Activated naive CD4-positive, alpha-beta T cell treated with anti-CD3 and anti-CD28 coated beads, Interleukin-2, amount 50 U/mL, for 16 hours (primary cell): ENCODE measurements at places on chromosomes 5 and 9.

GRCh38 chr9:131274674-131275331 is 1.5 kb downstream of the FAM78A start:
- DNase-seq, result no peak

- no peak for DNase-seq
Observed at GRCh38 chr9:82024908-82025307, 36.3 kb downstream of the SPATA31D1 start.

DNA sequence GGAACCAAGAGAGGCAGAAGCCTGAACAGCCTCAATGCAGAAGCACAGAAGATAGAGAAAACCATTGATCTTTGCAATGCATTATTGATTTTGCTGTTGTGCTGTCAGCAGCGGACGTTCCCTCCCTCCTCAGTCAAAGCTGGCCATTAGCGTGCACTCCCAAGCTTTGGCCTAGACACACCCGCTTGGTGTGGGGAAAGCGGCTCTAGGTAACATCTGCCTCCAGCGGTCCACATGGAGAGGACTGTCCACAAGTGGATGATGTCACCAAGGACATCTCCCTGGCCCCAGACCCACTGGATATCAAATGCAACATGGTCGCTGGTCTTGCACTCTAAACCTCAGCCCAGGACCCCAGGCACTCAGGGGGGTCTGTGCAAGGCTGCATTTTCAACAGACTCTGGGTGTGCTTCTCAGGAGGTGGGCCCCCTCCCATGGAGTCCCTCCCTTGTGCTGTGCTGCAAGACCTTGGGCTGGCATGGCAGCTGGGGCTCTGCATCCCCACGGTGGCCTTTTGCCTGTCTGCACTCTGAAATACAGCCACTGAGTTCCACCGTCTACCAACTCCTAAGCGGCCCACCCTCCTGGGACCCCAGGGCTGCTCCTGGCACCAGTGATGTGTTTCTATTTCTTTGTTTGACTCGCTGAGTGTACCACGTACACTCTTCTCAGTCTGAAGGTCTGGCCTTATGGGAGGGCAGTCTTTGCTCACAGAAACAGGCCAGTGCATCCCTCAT is 1.9 kb downstream of the SEMA4D start:
- no peak for DNase-seq

- DNase-seq, result no peak
Observed at GRCh38 chr9:120447959-120448500, 131.9 kb downstream of the CDK5RAP2 start.

DNA sequence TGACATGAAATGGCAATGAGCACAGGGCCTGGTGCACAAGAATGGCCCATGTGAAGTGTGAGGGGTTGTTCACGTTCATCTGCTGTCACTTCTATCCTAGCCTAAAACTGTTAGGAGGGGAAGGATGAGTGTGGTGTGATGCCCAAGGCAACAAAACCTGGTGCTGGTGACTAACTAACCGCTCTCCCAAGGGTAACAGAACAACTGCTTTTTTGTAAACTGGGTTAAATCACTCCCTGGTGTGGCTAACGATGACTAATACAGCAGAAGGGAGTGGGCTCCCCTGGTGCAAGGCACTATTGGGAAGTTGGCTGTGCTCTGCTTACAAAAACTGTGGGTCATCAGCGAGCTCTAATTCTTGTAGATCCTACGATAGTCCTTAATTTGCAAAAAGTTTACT is 103.2 kb upstream of the VCAN start:
- DNase-seq, result no peak
